Stimulated activated CD8-positive, alpha-beta memory T cell treated with anti-CD3 and anti-CD28 coated beads, Interleukin-4, amount 100 ng/mL, for 4 hours (primary cell): ENCODE measurements at places on chromosomes 5 and 9.

- no peak for DNase-seq
These were observed 2.3 kb upstream of the SMIM33 start for GRCh38 chr5:139468421-139468931.

DNA sequence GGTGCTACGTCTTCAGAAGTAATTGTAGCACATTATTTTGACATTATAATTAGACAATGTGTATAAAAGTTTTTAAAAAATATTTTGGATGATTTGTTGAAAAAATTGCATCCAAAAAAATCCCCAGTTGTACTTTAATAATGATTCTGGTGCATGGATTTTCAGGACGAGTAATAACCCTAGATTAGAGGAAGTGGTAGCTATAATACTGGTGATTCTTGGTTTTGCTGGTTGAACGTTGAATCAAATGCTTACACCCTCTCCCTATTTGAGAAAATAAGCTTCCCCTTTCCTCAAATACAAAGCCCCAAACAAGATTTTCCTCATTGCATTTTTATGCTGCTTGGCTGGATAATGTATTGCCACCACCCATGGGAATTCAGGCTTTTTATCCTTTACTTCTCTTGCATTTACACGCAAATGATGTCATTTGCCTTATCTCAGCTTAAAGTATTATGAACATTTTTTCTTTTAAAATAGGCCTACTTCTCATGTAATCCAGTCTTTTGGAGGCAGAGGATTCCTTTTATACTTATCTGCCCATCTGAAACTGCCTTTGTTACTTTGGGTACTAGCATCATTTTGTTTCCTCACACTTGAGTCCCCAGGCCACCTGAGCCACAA is 86.3 kb downstream of the UBE2R2 start:
- no peak for DNase-seq

GRCh38 chr9:34493972-34494535 is 28.7 kb downstream of the ENHO start:
- no peak for DNase-seq

DNA sequence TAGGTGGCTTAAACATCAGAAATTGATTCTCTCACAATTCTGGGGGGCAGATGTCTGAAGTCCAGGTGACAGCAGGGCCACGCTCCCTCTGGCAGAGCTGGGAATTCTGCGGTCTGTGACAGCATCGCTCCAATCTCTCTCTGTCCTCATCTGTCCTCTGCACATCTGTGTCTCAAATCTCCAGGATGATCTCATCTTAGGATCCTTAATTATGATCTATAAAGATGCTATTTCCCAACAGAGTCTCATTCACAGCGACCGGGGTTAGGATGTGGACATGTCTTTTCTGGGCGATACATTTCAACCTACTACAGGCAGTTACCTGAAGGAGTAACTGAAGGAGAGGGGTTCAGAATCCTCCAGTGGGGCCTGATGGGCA is 31.4 kb downstream of the ANKRD33B start:
- DNase-seq, result no peak

DNA sequence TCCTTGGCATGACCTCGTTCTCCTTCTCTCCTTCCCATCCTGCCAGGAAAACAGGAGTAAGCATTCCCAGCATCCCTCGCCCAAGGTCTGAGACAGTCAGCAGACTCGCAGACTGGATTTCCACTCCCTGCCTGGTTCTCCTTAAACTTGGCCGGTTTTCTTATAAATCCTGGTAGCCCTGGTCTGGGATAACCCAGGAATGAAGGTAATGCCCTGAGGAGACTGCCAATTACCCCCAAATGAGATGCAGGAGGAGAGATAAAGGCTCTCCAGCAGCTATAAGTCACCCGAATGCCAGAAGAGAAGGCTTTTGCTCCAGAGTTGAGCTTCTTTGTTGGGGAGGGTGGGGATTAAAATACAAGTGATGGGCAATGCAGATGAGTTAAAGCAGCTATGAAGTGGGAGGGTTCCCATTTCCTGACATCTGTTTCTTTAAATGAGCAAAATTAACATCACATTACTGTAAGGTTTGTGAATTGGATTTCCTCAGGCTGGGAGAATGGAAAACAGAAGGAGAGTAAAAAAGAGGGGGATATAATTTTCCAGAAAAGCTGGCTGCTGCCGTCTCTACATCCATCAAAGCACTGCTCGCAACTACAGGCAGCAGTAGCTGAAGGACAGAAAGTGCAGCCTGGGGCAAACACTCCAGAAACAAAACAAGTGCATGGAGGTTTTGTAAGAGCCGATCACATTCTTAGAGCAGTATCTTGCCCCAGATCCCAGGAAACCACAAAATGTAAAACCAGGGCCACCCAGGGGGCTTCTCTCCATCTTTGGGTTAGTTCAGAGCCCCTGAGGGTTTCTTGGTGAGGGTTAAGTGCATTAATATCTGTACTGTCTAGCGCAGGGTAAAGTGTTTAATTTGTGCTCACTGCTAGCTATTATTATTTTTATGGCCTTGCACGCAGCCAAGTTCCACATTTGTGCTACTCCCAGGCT is 177.6 kb upstream of the PANK3 start:
- no peak for DNase-seq

DNA sequence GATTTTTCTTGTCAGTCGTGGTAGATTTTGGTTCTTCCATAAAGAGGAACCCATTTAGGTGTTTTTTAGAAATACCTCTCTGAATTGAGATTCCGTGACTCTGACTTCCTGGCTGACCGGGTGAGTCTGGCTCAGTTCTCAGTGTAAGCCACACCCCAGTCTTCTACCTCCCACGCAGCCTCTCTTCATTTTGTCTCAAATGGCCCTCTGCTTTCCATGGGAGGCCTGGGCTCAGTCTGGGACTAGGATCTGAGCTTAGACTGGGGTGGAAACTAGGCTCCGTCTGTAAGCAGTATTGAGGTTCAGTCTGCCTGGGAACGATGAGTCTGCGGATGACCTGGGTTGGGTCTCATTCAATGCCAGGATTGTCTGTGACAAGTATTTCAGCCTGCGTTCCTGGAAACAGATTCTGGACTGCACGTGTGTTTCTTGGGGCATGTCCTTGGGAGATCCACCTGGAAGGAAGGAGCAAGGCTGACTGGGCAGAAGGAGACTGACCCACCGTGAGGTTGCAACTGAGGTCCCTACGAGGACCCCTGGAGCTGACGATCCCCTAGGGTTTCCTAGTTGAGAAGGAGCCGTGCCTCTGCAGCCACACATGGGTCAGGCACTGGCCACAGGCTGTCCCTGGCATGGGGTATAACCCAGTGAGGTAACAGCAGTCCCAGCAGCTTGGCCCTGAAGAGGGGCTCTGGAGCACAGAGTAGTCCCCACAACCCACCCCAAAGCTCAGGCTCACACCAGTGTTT is 12.4 kb upstream of the CRB2 start:
- DNase-seq, result no peak

DNA sequence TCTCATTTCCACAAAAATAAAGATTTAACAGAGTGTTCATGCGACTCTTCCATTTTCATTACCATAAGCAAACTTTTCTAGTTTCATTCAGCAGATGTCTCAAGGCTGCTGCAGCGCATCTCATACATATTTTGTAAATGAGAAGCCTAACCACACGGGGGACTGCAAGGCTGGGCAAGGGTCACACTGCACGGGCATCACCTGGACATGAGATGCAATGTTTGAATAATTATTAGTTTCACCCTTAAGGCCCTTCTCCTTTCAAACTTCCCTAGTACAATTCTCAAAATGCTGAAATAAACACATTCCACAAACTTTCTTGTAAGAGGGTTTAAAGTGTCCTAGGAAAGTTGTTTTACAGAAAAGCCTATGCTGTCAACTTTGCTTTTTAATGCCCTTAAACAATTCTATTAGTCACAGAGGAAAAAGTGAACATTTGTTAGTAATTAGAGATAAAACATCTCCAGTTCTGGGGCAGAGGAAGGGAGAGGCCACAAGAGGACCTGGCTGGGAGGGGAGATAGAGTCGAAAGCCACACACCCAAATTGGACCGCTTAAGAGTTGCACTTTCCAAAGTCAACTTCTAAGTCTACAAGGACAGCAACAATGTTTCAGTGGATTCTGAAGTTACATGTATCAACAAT is 1.3 kb downstream of the DENND1A start:
- DNase-seq, result no peak

DNA sequence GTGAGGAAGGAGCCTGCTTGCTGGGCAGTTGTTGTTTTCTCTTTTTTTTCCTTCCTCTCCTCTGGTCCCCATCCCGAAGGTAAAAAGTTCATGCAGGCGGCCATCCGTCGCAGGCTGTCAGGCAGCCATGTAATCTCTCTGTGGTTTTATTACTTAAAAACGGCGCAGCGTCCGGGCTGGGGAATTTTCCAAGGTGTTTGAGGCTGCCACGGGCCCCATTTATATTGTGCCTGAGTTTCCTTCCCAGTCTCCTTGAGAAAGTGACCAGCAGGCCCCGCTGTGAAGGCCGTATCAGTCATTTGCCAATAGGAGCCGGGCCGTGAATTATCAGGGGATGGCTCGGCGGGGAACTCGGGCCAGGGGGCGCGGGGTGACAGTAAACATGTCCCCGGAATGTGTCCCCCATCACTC is 289.7 kb downstream of the PBX3 start:
- DNase-seq, result no peak

- DNase-seq, result no peak
These were observed 53.1 kb upstream of the ERBIN start for GRCh38 chr5:65873181-65873750.

GRCh38 chr5:149732324-149733128 is 2.4 kb downstream of the PPARGC1B start:
- DNase-seq, result no peak

DNA sequence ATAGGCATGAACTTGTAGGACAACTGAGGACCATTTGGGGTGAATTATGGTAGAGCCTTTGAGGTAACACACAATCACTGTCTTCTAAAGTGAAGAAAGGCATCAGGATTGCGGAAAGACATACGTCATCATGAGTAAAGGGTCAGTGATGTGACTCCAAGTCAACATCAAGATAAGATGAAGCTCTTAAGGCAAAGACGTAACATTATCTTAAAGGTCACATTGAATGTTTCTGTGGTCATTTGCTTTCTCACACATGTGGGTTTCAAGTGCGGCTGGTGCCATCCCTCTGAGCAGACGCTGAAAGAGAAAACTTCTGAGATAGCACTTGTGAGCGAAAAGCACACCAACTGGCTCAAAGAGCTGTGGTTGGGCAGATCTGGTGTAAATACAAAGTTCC is 63.3 kb upstream of the GRAMD2B start:
- DNase-seq, result no peak

DNA sequence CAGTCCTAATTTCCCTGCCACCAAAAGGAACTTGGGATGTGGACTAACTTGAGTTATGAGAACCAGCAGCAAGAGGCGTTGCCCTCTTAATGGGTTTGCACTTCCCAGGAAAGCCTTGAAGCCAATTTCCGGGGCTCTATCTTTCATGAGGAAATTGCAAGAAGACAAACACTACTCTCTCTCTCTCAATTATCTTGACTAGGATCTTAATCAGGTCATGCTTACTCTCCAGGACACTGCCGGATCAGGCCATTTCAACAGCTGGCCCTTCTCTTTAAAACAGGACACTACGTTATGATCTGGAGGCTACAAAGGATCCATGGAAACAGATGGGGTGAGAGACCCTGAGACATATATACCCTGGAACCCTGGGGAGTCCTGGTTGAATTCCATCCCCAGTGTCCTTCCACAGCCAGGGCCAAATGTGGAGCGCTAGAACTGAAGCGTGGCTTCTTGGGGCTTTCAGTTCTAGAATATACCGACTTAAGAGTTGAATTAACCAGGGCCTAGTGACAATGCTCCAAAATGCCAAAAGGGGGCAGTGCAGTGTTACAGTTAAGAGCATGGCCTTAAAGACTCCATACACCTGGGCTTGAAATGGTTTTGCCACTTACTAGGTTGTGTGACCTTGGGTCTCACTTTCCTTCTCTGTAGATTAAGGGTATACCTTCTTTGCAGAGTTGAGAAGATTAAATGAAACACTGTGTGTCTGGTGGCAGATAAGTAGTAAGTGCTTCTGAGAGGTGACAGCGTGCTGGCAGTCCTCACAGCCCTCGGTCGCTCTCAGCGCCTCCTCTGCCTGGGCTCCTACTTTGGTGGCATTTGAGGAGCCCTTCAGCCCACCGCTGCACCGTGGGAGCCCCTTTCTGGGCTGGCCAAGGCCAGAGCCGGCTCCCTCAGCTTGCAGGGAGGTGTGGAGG is 21.1 kb downstream of the FAM219A start:
- DNase-seq, result peak; percentile 21

DNA sequence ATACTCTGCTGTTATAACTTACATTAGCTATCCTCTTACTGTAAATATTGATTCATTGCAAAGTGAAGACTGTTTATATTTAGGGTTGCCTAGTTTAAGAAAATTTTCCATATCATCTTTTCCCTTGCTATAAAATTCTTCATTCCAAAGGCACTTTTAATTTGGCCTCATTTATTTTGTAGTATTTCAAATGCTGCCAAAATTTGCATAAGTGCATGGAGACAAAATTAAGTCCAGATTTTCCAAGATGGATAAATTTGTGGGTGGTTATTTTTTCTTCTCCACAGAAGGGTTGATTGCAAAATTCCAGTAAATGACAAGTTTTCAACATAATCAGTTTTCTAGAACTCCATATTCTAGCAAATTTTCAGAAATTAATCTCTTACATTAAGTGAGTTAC is 141.5 kb upstream of the MTAP start:
- DNase-seq, result no peak
